Myocyte (in vitro differentiated cells): ENCODE measurements at places on chromosomes 12 and 14. TPM values are rescaled to one million over a fixed set of nuclear protein-coding genes. Genes with fewer than 3 reads are reported as not detected.
A peak's percentile ranks its signal among the peaks of the same experiment; 100 is the strongest.

GRCh38 chr14:28975084-28975483 lies 208.5 kb downstream of the FOXG1 start:
- DNase-seq: no peak

GRCh38 chr12:96108321-96108720 lies 72.9 kb upstream of the LTA4H start:
- DNase-seq: no peak

- DNase-seq: no peak
Measured at GRCh38 chr12:130044991-130045621, 117.2 kb upstream of the FZD10 start.

- no peak for DNase-seq
Measured at GRCh38 chr14:30805284-30805683, 69.1 kb upstream of the COCH start.

- DNase-seq: no peak
Measured at GRCh38 chr14:76196980-76197695, 45.4 kb downstream of the GPATCH2L start.

Gene DBX2
- not detected in 2 replicates for total RNA-seq

DNA sequence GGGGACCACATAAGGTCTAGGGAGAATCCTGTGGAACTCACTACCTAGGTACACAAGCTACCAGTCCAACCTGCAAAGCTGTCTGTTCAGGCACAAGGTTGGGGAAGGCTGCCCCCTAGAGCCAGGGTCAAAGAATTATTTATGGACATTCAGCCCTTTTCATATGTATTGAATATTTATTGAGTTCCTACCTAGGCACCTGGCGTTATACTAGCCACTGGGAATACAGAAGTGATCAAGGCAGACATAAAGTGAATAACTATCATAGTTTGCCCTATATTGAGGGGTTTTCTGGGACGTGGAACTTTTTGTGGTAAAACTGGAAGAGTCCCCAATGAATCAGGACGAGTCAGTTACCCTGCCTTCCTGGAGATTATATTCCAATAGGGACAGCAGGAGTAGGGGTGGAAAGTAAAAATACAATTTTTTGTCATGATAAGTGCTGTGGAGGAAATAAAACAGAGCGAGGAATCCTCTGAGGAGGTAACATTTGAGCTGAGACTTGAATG lies 5.8 kb upstream of the SLC48A1 start:
- peak; percentile 45 for DNase-seq

DNA sequence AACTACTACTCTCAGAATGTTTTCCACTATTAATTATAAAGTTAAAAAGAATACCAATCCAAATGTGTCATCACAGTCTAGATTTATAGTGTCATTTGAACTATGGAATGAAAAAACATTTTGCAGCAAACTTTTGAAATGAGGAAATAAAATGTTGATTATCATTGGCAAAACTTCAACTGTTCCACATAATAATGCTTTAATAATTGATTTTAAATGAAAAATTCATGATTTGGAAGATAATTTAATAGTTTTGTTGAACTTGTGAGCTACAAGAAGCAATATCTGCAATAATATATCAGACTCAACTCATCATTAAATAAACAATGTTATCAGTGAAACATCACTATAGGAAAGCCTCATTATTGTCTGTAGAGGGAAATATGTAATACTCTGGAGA lies 48.2 kb upstream of the DCN start:
- no peak for DNase-seq

DNA sequence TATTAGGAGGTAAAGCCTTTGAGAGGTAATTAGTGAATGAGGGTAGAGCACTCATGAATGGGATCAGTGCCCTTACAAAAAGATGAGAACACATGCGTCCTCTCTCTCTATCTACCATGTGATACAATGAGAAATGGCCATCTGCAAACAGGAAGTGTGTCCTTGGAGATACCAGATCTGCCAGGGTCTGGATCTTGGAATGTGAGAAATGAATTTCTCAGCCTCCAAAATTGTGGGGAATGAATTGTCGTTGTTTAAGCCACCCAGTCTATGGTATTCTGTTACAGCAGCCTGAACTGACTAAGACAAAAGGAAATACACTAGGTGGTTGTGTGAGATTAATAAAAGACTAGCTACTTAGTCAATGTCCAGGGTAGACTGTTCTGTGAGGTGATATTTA lies 366.6 kb downstream of the NELL2 start:
- peak; percentile 73 for DNase-seq

Gene PDZRN4
- not detected in 2 replicates for total RNA-seq

Gene RFX4
- not detected in 2 replicates for total RNA-seq

DNA sequence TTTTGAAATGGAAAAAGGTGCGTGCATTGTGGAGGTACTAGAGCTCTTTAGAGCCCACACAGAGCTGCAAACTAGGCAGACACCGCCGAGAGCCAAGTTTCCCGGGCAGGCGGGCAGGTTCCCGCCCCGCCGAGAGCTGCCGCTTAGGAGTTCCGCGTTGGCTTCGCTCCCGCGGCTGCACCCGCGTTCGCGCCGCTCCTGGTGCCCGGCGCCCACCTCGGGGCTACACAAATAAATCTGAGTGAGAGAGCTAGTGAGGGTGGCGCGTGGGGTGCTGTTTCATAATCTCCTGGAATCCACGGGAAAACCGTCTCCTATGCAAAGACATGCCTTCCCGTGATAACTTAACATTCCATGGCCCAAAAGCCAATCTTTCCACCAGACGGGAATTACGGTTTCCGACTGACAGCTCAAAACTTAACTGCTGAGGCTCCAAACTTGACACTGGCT lies 645 bp downstream of the KITLG start:
- peak; percentile 30 for DNase-seq

Gene WNT1
- total RNA-seq: not detected in 2 replicates

- DNase-seq: peak; percentile 68
Measured at GRCh38 chr14:58738189-58738836, 100.6 kb downstream of the DACT1 start.

GRCh38 chr12:92065018-92065499 lies 80.6 kb downstream of the BTG1 start:
- peak; percentile 47 for DNase-seq

DNA sequence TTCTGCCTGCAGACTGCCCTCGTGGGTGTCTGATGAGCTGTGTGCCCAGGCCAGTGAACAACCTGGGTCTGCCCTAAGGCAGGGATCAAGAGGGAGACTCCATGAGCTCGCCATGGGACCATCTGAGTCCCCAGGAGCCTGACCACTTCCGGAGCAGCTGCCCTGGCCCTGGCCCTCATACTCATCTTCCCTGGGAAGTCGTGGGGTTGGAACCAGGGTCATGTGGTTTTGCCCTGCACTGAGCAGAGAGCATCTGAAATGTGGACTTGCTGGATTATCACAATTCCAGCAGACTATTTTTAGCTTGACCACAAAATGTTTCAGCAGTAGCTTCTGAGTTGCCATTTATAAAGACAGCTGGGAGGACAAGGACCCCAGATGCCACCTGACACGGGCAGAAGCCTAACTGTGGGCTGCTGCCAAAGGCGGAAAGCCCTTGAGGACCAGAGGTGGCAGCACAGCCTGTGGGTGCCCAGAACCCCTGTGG lies 6.7 kb downstream of the BTBD6 start:
- DNase-seq: peak; percentile 99

DNA sequence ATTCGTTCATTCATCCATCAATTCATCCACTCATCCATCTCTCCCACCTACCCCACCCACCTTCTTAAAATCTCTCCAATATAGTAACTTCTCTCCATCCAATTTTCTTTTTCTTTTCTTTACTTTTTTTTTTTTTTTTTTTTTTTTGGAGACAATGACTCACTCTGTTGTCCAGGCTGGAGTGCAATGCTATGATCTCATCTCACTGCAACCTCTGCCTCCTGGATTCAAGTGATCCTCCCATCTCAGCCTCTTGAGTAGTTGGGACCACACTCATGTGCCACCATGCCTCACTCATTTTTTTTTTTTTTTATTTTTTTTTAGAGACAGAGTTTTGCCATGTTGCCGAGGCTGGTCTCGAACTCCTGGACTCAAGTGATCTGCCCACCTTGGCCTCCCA lies 118.4 kb downstream of the SUDS3 start:
- DNase-seq: no peak

DNA sequence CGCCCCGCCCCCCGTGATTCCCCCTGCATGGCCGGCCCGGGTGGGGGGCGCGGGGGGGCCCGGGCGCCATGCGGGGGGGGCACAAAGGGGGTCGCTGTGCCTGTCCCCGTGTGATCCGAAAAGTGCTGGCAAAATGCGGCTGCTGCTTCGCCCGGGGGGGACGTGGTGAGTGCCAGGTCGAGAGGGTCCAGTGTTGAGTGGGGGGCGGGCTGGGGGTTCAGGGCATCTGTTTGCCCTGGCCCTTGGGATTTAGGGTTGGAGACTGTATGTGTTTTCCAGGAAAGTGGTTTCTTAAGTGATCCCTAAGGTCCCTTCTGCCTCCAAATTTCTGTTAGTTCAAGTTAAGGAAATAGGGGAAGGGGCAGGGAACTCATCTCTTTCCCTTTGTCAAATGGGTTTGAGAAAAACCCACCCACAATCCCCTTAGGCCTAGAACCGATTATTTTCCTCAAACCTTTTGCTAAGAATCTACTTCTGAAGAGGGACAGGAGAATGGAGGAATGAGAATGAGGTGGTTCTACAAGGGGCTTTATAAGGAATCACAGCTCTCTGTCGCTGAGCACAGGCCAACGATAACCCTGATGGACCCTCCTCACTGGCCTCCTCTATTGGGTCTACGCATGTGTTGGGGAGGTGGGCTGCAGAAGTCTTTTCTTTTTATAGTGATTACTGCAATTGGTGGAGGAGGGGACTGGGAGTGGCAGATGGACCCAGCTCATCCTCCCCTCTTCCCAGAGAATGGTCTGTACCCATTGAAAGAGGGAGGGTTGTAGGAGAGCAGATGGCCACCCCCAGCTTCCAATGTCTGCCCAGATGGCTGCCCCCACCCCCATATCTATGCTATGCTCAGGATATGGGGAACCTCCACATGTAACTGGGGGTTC lies 834 bp downstream of the ARHGEF25 start:
- DNase-seq: no peak

DNA sequence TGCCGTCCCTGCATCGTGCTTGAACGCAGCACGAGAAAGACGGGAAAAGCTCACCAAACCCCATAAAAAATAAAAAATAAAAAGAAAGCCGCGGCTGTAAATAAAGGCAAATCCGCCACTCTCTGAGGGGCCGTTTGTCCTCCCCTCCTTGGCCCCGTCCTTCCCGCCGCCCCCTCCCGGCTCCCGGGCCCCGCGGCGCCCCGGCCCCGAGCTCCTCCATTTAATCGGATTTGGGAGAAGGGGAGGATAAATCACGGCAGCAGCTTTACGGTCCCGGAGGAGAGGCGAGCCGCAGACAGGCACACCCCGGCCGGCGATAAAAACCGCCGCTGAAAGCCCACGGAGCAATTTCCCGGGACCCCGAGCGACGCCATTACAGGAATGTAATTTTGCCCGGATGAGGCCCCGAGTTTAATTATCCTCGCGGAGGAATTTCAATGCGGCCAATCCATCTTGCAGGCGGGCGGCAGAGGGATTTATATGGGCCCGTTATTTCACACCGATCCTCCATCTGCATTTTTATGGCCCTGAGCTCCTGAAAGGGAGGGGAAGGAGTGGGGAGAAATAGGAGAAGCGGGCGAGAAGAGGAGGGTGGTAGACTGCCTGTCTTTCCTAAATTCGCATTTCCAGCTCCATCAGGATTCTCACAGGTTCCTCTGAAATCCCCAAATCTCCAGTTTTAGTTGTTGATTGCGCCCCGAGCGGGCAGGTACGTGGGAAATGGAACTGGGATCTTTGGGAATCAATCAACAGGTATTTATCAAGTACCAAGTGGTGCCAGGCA lies 1.3 kb upstream of the ATP5MC2 start:
- peak; percentile 53 for DNase-seq

GRCh38 chr14:32453857-32454810 lies 125.0 kb downstream of the AKAP6 start:
- DNase-seq: no peak

Gene PTPRB
- total RNA-seq: 2.0 and 2.3 TPM in 2 replicates

DNA sequence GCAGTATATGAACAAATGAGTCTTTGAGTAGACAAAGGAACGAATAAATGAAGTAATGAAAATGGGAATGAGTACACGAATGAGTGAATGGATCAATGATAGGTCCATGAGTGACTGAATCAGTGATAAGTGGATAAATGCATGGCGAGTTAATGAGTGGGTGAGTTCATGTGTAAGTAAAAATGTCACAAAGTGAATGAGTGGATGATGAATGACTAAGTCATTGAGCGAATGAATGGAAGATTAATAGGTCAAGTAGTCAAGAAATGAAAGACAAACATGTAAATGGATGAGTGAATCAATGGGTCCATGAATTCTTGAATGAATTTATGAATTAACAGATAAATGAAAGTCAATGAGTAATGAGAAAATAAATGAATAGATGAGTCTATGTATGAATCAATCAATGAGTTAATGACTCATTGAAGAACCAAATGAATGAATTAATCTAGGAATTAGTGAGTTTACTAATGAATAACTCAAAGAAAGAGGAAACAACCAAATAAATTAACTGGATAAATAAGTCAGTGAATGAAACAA lies 97.3 kb upstream of the RTL1 start:
- DNase-seq: no peak

- DNase-seq: no peak
Measured at GRCh38 chr12:47757364-47757839, 1.3 kb downstream of the RAPGEF3 start.

Gene ZFP36L1
- total RNA-seq: 194 and 260 TPM in 2 replicates

DNA sequence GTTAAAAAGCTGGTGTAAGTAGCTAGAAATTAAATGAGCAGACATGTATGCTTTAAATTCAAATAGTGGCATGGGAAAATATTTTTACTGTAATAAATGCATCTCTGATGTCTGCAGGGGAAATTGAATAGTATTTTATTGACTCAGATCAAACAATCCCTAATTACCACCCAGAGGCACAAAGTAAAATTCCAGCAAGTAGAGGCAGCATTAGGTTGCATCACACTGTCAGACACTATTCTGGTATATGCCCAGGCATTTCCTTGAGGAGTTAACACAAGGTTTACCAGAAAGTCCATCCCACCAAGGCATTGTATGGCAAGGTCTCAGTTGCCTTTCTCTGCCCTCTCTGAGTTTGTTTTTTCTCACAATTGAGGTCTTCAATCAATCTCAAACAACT lies 201.6 kb upstream of the KITLG start:
- no peak for DNase-seq

DNA sequence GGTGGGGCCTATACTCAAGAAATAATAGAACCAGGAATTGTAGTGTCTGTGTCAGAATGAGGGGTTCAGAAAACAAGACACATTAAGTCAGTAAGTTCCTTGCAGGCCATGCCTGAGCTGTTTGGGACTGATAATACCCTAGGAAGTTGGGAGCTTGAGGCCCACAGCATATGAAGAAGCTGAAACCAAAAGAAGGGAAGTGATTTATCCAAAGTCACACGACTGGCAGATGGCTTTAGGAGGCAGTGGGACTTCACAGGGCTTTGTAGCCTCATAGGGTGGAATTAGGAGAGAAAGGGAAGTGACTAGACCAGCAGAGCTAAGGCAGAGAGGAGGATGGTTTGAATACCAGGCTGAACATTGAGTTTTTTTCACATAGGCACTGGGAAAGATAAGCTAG lies 56.6 kb upstream of the SRSF5 start:
- no peak for DNase-seq

DNA sequence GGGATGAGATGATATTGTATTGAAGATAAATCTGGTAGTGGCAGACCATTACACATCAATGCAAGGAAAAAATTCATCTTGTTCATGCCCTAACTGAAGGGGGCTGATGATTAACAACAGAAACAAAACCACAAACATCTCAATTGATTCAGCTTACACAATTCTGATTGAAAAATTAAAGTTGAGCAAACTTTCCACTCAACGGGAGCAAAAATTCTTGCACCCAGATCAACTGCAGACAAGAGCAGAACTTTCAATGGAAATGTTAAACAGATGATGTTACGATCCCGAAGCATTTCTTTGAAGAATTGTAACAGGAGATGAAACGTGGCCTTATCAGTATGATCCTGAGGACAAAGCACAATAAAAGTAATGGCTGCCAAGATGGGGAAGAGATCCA lies 172.4 kb upstream of the SOX5 start:
- DNase-seq: no peak
